HFFc6 (cell line): ENCODE measurements at places on chromosomes 1 and 21.

- no peak for DNase-seq
Measured at GRCh38 chr1:81519987-81520386, 280.7 kb upstream of the ADGRL2 start.

DNA sequence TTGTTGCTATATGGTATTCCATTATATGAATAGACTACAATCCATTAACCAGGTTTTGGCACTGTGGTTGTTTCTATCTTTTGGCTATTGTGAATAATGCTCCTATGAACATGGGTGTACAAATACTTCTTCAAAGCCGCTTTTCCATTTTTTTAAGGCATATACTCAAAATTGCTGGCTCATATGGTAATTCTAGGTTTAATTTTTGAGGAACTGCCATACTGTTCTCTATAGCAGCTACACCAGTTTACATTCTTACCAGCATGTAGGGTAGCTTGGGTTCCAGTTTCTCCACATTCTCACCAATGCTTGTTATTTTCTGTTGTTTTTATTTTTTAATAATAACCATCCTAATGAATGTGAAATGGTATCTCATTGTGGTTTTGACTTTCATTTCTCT lies 19.9 kb upstream of the AGO1 start:
- DNase-seq, result no peak

GRCh38 chr21:42781150-42781970 lies 98.0 kb downstream of the WDR4 start:
- DNase-seq, result no peak

- DNase-seq, result no peak
Measured at GRCh38 chr1:94634977-94635416, 93.4 kb upstream of the F3 start.

DNA sequence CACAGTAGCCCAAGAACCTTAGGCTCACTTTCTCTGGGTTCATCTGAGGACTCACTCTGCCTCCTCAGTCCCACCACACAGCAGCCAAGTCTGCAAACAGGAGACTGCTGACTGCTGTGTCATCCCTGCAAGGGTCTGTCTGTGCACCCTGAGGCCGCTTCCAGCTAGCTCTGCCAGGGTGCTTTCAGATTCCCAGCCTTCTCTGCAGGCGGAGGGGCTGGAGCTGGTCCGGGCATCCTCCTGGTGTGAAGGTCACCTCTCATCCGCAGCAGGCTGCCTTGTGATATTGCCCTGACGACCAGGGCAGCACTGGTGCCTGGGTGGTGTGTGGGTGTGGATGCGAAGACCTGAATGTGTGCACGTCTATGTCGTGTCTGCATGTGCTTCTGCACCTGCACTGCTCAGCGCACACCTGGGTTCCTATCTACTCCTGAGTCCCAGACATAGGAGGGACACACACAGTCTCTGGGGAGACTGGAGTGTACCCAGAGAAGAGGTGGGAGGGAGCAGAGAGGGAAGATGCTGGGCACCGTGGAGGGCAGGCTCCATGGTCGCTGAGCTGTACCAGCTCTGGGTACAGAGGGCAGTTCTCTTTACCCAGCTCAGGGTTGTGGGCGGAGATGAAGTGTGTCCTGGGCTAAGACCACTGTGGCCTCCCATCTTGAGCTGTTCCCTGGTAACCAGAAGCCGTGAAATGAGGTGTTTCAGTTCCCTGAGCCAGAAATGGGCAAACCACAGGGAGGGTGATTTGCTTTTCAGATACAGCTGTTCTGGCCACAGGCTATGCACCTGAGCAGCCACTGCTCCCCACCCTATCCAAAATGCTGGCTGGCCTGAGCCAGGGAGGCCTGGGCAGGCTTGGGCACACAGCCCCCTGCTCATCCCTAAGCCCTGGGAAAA lies 160.9 kb upstream of the CSF3R start:
- DNase-seq, result no peak
